Mesendoderm (in vitro differentiated cells): ENCODE measurements at places on chromosomes 11 and 22.

GRCh38 chr22:20551805-20552442 lies 44.5 kb downstream of the MED15 start:
- DNase-seq, result no peak

DNA sequence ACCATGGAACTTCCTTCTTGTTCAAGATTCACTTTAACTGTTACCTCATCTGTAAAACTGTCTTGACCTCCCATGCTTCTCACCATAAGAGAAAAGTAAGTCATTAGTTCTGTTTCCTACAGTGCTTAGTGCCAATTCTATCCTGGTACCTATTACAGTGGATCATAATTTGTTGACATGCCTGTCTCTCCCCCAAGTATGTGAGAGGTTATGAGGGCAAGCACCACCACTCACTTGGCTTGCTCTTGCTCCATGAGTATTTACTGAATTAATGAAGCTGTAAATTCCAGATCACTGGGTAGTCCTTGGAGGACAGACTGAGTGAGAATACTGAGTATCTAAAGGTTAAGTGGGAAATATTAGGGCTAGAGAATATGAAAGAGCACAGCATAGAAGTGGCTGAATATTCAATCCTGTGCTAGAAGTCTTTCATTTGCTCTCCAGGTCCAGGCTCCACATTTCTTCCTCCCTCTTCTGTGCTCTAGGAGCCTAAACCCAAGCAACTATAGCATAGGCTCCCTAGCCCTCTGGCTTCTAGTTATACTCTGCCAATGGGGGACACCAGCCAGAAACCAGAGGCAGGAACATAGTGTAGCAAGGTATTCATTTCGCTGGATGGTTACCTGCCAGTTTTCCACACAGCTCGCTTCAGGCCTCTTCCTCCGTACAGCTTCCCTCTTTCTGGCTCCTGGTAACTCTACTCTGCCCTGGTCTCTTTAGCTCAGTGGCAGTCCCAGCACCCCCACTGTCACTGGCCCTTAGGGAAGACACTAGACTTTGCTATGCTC lies 118.2 kb upstream of the SLC5A12 start:
- DNase-seq, result no peak

- no peak for DNase-seq
Observed at GRCh38 chr11:68189082-68189481, 24.0 kb downstream of the KMT5B start.

DNA sequence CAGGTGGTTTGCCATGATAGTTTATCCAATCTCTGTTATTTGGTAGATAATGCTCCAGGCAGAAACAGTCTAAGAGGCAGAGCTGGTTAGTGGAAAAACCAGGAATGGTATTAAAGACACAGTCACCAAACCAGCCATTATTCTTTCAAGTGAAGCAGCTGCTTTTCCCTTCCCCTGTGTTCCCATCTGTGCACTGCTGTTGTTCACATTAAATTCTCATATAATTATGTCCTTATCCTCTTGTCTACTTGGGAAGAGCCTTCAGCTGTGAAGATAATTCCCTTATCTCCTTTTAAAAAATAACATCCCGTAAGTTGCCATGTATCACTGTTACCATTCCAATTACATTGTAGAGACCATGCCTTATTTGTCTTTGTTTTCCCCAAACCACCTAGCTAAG lies 5.2 kb upstream of the TBCEL start:
- DNase-seq, result no peak

GRCh38 chr11:72350752-72351151 lies 83.6 kb downstream of the CLPB start:
- DNase-seq, result no peak

DNA sequence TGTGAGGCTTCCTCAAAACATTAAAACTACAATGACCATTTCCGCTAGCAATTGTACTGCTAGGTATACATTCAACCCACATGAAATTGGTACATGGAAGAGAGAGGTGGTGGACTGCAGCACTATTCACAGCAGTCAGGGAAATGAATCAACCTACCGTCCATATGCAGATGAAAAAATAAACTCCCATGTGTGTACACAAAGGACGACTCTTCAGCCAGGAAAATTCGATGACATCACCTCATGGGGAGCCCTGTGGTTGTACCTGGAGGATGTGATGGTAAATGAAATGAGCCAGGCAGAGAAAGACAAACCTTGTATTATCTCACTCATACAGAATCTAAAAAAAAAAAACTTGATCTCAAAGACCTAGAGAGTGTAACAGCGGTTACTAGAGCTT lies 23.3 kb downstream of the RFPL3 start:
- DNase-seq, result no peak

DNA sequence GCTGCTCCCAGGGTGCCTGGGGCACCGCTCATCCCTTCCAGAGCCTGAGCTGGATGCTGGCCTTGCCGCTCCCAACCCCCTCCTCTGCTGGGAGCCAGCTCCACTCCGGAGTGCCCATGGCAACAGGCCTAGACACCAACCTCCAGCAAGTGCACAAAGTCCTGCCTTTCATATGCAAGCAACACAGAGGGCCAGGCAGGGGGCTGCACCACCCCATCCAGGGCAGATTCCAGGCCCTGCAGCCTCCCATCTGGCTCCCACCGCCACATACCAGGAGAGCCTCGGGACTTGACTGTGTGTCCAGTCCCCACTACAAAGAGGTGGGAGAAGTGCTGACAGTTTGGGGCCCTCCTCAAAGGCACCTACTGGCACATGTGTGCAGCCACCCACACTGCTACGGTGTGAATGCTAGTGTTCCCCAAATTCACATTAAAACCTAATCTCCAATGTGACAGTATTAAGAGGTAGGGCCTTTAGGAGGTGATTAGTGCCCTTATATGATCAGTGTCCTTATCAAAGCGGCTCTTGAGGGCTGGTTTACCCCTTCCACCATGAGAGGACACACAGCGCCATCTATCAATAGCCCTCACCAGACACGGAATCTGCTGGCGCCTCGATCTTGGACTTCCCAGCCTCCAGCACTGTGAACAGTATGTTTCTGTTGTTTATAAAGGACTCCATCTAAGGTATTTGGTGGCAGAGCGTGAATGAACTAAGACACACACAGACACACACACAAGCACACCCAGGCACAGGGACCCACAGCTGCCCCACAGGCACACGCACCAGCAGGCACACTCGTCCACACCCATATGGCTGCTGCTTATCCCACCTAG lies 16.2 kb downstream of the ARVCF start:
- no peak for DNase-seq

DNA sequence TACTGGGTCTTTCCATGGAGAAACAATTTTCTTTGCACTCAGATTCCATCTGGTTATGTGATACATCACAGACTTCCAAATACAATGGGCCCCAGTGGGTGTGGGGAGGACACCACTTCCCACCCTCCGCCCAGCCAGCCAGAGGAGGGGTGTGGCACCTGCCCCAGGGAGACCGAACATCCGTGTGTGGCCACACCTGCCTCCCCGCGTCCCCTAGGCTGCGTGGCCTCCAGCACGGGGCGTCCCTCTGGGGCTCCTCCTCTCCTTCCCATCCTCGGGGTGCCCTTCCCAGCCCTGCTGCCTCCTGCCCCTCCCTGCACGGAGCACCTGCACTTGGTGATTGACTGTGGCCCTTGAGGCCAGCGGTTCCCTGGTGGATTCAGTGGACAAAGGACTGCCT lies 49.1 kb downstream of the CERK start:
- no peak for DNase-seq

- no peak for DNase-seq
Observed at GRCh38 chr11:107783121-107783520, 71.3 kb upstream of the SLN start.

DNA sequence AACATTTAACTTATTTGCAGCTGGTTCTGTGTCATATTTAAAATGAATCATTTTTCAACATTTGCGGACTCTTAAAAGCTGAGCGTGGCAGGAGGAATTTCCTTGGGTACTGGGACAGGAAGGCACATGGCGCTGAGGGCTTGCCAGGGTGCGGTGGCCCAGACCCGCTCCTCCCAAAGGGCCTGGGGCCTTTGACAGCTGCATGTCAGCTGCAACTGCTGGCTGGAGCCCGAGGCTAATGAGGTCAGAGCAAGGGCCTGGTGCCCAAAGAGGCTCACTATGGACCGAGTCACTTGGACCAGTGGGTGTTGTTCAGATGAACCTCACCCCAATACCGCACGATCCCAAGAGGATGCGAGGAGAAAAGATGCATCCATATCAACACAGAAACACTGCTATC lies 326.9 kb downstream of the CTTN start:
- DNase-seq, result no peak

- peak; percentile 27 for DNase-seq
Observed at GRCh38 chr22:27318516-27318915, 483.0 kb downstream of the MN1 start.

DNA sequence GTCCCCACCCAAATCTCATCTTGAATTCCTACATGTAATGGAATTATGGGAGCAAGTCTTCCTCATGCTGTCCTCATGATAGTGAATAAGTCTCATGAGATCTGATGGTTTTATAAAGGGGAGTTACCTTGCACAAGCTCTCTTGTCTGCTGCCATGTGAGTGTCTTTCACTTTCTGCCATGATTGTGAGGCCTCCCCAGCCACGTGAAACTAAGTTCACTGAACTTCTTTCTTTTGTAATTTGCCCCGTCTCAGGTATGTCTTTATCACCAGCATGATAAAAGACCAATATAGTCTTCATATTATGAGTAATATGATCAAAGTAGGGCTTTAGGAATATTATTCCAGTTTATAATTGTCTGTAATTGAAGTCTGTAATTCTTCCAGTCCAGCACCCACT lies 86.3 kb upstream of the ANO5 start:
- DNase-seq, result no peak

- DNase-seq, result peak; percentile 82
Observed at GRCh38 chr11:8593935-8594909, at the start of gene STK33. Gene STK33, minus strand, starts transcription at chr11:8594228. Its CDS starts 119,323 bp downstream, at chr11:8474905.

DNA sequence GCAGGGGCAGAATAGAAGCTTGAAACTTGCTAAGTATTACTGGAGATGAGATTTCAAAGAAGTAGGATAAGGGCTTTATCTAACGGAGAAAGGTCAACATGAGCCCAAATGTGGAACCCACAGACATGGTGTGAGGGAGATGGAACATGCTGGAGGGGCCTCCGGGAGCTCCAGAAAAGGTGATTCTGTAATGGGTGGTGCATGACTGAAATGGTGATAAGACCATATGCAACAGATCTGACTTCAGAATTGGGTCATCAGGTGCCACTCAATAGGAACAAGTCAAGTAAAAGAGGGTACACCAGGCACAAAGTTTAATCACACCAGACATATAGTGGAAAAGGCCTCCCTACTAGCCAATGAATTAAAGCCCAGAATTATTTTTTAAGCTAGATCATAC lies 7.9 kb upstream of the CEP295 start:
- no peak for DNase-seq

DNA sequence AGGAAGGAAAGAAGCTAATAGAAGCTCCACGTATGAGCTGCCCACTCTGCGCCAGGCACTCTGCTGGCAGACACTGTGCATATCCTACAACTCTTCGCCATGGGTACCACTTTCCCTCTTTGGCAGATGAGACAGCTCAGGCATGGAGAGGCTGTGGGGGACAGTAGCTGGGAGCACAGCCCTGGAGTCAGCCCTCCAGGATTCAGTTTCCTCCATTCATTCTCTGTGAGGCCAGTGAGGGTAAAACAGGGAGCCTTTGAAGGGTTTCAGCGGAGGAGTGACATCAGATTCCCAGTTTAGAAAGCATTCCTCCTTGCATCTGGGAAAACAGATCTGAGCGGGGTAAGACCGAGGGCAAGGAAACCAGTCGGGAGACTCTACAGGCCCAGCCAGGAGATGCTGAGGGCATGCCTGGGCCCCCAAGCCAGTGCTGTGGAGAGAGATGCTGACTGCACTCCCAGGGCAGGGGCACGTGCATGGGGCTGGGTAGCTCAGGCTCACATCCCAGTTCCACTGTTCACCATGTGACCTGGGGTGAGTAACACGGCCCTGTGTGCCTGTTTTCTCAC lies 58.3 kb upstream of the EMID1 start:
- no peak for DNase-seq

GRCh38 chr22:43085658-43086606 lies 3.3 kb downstream of the TTLL1 start:
- no peak for DNase-seq

- peak; percentile 98 for DNase-seq
Observed at GRCh38 chr22:19959043-19959586, 17.5 kb upstream of the TXNRD2 start.

DNA sequence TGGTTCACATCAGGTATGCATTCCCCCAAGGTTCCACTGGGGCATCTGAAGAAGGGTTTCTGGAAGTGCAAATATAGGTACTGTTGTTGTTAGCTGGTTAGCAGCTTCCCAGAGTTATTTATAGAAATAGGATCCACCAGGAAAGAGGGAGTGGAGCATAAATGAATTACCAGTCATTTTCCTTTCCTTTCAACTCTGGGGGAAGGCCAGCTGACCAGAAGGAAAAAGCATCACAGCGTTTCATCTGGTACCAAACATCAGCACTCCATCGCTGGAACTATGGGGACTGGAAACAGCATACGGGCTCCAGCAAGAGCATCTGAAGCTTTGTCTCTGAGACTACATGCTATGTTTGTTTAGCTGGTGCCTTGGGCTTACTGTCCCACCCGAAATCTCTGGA lies 378.2 kb upstream of the NARS2 start:
- no peak for DNase-seq

- peak; percentile 92 for DNase-seq
Observed at GRCh38 chr11:86523738-86524619, 148.4 kb downstream of the ME3 start.

DNA sequence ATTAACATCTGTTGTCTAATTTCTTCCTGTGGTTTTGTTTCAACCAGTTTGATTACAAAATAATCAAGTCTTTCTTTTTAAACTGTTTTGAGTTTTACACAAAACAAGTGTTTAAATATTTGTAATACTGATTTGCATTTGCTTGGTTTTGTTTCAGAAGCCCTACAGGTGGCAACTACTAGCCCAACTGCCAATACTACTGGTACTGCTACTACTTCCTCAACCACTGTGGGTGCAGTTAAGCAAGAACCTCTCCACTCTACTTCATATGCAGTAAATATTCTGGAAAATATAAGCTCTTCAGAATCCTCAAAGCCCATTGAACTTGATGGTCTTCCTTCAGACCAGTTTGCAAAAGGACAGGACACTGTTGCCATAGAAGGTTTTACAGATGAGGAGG lies 61.1 kb downstream of the QSER1 start:
- no peak for DNase-seq

DNA sequence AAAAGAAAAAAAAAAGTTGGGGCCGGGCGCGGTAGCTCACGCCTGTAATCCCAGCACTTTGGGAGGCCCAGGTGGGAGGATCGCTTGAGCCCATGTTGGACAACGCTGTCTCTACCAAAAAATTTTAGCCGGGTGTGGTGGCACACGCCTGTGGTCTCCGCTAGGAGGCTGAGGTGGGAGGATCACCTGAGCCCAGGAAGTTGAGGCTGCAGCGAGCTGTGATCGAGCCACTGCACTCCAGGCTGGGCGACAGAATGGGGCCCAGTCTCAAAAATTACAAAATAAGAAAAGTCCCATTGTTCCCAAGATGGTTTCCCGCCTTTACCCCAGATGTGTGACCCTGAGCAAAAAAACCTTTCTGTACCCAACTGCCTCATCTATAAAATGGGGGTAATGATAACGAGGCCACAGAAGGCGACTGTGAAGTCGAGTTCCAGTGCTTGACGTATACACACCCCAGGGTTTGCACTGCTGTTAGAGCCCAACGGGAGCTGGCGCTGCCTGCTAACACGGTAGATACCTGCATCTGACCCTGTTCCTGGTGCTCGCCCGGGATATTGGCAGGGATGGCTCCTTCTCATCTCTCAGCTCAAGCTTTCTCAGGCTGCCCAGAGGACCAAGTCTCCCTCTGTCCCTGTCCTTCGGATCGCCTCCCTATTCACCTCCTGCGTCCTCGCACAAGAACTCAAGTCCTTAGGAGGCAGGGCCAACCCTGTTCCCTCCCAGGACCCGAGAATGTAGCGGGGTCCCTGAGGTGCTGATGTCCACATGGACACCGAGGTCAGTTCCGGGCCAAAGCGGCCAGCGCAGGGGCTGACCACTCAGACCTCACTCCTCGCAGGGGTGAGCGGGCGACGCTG lies 1.1 kb upstream of the RPLP2 start:
- no peak for DNase-seq
